Large intestine (tissue), 12 donors: ENCODE measurements at places on chromosomes 4 and X. TPM values are rescaled to one million over a fixed set of nuclear protein-coding genes. Genes with fewer than 3 reads are reported as not detected.
A peak's percentile ranks its signal among the peaks of the same experiment; 100 is the strongest.

MAGIX gene
- polyA plus RNA-seq, result 2.5 TPM

GRCh38 chr4:125097729-125098128, 217.0 kb upstream of the FAT4 start:
- DNase-seq, result no peak

- DNase-seq, result no peak
Observed at GRCh38 chrX:69158166-69158980, 6.9 kb downstream of the PJA1 start.

GRCh38 chr4:123363729-123364128, 32.9 kb upstream of the SPRY1 start:
- no peak for DNase-seq

- DNase-seq, result no peak
Observed at GRCh38 chrX:136572030-136572429, 40.0 kb downstream of the VGLL1 start.

GRCh38 chr4:176864238-176864637, 71.5 kb upstream of the VEGFC start:
- no peak for DNase-seq

TLR1 gene
- 4.3 TPM for polyA plus RNA-seq

- no peak for DNase-seq
Observed at GRCh38 chr4:42716996-42717395, 60.1 kb upstream of the ATP8A1 start.

DNA sequence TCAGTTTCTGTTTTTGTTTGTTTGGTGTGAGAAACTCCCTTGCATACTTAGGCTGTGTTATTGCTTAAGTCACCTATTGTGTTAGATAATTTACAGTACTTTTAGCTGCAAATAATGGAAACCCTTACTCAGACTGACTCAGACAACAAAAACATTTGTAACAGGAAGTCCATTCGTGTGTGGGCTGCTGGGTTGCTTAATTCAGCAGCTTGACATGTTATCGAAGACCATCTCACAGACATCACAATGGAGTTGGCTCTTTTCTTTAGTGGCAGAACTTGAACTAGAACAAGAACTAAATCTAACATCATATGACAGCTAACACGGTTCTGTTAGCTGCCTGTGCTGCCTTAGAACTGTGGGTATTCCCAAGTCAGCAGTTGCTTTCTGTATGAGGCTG, 9.9 kb upstream of the GABRE start:
- no peak for DNase-seq

GRCh38 chr4:23034731-23035130, 342.0 kb downstream of the GBA3 start:
- no peak for DNase-seq

GRCh38 chr4:72567821-72568675, 973 bp downstream of the ADAMTS3 start:
- peak; percentile 59 for DNase-seq

- DNase-seq, result no peak
Observed at GRCh38 chr4:185998791-185999190, 70.2 kb upstream of the TLR3 start.

DNA sequence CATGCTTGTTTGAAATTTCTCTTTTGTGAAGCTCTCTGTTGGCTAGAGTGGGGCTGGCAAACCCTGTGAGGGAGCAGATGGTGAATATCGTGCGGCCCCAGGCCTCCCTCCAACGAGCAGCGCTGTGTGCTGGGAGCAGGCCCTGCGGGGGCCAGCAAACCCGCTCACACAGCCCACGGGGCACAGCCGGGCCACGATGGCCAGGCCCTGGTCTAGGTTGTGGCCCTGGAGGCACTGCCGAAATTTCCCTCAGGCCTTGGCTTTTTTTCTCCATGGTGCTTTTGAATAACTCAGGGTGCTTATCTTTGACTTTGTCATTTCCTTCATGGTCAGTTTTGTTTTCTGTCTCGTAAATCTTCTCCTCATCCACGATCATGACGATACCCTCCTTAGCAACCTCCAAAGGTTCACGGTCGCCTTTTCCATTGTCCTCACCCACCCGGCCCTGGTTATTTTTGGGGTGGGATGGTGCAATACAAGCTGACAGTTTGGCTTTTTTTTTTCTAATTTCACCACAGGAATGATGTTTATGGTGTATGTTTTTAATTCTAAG, 20.7 kb downstream of the PCGF3 start:
- DNase-seq, result no peak

- DNase-seq, result peak; percentile 52
Observed at GRCh38 chrX:56564164-56564885, 898 bp downstream of the UBQLN2 start.

DNA sequence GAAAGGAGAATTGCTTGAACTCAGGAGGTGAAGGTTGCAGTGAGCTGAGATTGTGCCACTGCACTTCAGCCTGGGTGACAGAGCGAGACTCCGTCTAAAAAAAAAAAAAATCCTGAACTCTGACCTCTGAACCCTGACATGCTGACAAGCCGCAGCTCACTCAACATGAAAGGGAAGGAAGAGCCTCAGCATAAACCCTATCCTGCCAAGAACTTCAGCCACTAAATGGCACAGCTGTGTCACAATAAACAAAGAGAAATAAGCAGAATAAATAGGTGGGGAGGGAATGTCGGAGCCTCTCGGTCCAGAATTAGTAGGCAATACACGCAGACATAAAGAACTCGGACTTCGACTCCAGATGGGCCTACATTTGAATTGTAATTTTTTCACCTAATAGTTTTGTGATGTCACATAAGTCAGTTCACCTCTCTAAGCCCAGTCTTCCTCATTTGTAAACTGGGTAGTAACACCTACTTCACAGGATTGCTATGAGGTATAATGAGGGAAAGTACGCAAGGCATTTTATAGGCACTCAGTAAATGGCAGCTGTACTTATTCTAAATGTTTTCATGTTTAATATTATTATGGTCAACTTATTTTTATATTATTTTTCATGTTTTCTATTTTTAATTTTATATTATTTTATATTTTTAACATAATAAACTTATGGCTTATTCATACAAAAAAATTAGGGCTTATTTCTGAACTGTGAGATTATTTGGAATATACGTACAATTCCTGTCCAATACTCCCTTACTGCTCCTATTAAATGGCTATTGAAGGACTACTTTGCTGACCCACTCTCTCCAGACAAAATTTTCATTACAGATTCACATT, 243.4 kb downstream of the SCFD2 start:
- DNase-seq, result no peak

GRCh38 chrX:115297189-115297588, 7.7 kb downstream of the LUZP4 start:
- DNase-seq, result no peak

GRCh38 chr4:20878806-20879205, 178.5 kb downstream of the PACRGL start:
- DNase-seq, result no peak

GRCh38 chrX:3609810-3610209, 103.6 kb downstream of the PRKX start:
- no peak for DNase-seq

SMIM31 gene
- polyA plus RNA-seq, result 23.4 TPM

DNA sequence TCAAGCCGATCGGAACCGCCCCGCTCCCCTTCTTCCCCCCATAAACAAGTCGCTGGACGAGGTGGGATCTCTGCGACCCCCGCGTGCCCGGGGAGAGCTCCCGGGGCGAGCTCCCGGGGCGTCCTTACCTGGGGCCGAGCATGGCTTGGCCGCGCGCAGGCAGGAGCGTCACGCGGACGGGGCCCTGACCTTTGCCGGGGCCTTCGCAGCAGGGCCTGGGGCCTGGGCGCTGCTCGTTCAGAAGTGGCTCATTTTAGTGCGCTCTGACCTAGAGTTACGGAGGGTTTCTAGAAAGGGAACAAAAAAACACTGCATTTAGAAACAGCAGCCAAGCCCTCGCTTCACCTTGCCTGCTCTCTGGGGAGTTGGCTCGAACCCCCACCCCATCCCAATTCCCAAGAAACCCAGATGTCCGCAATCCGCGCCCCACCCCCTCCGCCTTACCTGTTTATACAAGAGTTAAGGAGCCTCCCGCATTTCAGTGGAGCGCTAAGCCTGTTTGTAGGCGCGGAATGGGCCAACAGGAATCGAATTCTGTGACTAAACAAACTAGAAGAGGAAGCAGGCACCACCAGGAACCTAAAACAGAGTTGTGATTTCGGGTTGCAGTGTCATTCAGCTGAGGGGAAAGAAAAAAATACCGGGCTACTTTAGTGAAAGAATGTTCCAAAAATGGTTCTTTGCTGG, 814 bp upstream of the RBM47 start:
- DNase-seq, result peak; percentile 34

DNA sequence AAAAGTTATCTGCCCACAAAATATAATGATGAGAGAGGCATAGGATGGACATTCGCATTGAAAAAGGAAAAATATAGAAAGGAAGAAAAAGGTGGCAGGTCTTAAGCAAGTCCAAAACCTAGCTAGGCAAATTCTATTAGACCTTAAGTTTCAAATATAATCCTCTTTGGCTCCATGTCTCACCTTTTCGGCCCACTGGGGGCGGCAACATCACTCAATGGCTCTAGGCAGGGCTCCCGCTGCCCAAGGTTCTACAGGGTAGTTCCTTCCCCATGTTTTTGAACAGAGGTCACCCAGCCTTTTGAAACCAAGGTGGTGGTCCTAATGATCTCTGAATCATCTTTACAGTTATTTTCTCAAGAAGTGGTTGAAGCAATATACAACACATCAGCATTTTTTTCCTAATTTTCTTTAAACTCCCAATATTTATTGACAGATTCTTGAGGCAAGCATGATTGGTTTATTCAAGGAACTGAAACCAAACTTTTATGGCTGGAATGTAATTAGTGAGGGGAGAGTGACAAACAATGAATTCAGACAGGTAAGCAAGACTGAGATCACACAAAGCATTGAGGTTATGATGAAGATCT, 309.4 kb downstream of the ANTXR2 start:
- DNase-seq, result no peak

CYLC1 gene
- not detected for polyA plus RNA-seq

VEGFC gene
- polyA plus RNA-seq, result 6.6 TPM

DNA sequence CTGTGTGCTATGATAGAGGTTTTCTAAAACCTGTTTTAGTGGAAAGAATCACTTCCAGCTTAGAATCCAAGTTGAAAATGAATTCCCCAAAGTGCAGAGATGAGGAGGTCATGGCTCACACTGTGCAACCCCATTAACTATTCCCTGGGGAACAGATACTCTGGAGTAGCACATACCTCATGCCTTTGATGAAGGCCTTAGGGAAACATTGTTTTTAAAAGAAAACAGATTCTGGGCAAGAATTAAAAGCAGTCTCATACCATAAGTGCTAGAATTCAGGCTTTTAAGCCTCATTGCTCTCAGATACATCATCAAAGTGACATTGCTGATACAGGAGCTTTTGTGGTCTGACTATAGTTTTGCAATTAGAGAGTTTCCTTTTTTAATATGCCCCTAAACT, 115.1 kb downstream of the NDST4 start:
- DNase-seq, result no peak

DNA sequence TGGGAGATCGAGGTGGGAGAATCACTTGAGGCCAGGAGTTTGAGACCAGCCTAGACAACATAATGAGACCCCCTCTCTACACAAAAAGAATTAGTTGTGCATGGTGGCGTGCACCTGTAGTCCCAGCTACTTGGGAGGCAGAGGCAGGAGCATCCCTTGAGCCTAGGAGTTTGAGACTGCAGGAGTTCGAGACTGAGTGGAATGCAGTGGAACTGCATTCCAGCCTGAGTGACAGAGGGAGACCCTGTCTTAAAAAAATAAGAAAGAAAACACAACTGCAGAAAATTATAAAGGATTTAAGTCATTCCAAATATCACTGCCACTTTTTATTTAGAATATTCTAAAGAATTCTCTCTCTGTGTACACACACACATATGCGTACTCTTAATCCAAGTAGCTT, 18.4 kb downstream of the HPRT1 start:
- no peak for DNase-seq

PLP1 gene
- 32.0 TPM for polyA plus RNA-seq

GRCh38 chr4:77859256-77859655, 3.4 kb upstream of the MRPL1 start:
- DNase-seq, result no peak

ZFX gene
- 20.7 TPM for polyA plus RNA-seq
